ENCODE measurements at places on chromosomes 1 and 21.

GRCh38 chr1:119046429-119046784, 58.3 kb upstream of the TBX15 start:
- H3K36me3 ChIP-seq: no peaks in the 10 kb centered on the region
- H3K4me1 ChIP-seq: no peaks in the 10 kb centered on the region
- no peak overlapping the region for H3K27ac ChIP-seq
- DNase-seq: no peak

DNA sequence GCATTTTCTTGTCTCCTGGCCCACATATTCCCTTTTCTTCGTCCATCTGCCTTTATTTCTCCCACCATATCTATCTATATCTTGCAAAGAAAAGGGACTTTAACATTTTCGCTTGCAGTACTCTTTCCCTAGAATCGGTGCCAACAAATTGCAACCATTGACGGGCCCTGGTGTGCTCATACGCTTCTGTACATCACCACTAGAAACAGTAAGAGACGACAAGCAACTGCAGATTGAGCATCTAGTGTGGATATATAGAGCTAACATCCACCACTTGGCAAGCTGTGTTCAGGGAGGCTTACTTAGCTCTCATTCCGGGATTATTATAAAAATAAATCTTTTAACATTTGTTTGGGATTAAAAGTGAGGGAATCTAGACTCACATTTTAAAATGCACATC, 230.8 kb upstream of the PKN2 start:
- no peak overlapping the region for H3K4me3 ChIP-seq
- H3K27me3 ChIP-seq: no peaks in the 10 kb centered on the region
- H3K36me3 ChIP-seq: no peaks in the 10 kb centered on the region

DNA sequence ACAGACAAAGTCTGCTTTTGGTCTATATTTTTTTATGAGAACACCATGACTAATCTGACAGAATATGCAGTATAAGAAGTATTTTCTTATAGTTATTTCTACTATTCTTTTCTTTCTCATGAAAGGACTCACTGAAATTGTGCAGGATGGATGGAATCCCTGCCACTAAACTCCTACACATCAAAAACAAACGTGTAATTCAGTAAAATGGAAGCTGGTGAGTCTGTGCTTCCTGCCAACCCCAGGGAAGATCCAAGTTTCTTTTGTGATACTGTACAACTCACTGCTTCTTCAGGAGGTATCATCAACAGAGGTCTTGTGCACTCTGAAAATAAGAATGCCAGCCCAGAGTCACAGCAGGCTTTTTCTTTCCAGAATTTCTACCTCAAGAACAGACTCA, 241.2 kb downstream of the MRPL39 start:
- DNase-seq: no peak
- H3K36me3 ChIP-seq: no peaks in the 10 kb centered on the region
- H3K27ac ChIP-seq: no peak overlapping the region
- no peaks in the 10 kb centered on the region for H3K4me1 ChIP-seq
- no peaks in the 10 kb centered on the region for H3K27me3 ChIP-seq

GRCh38 chr1:178645157-178645807, 79.8 kb upstream of the RALGPS2 start:
- no peaks in the 10 kb centered on the region for H3K36me3 ChIP-seq
- no peaks in the 10 kb centered on the region for H3K4me1 ChIP-seq
- H3K4me3 ChIP-seq: no peak overlapping the region
- H3K27ac ChIP-seq: no peak overlapping the region
- DNase-seq: no peak

- DNase-seq: no peak
- no peak overlapping the region for H3K27ac ChIP-seq
- H3K36me3 ChIP-seq: peaks cover 2% of the 10 kb centered on the region
- no peak overlapping the region for H3K4me3 ChIP-seq
- H3K4me1 ChIP-seq: no peaks in the 10 kb centered on the region
These were observed 67.6 kb downstream of the TPR start for GRCh38 chr1:186307445-186307844.
